DMS 273 treated with DMSO at 0.1 percent for 48 hours (cell line): ENCODE measurements at places on chromosomes 2 and 18.

DNA sequence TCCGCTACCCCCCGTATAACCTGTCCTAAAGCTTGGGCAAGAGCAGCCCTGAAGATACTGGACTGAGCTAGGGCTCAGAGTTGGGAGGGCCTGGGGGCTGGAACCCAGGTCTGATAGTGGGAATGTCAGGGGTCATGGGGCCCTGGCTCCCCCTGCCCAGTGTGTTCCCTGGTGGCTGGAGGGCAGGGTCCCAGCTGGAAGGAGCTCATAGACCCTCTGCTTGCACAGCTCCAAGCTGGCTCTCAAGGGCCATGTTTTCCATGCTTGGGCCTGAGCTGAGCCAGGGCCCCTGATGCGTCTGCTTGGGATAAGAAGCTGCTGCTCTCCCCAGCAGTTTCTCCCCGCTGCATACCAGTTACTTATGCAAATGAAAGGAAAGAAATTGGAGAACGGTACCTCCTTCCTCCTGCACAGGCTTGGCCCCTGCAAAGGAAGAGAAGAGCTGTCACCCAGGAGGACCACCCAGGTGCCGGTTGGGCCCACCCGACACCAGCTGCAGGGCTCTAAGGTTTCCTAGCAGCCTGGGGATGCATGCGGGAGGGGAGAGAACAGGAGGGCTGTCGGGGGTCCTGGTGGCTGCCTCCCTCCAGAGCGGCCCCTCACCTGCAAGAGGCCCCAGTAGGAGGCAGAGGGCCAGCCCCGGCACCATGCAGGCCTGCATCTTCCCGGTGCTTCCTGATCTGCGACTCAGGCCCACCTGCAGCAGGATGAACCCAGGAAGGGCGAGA, 628 bp downstream of the OTOS start:
- no peak for DNase-seq

GRCh38 chr2:201070948-201071478, 458 bp downstream of the HYCC2 start:
- DNase-seq = no peak

DNA sequence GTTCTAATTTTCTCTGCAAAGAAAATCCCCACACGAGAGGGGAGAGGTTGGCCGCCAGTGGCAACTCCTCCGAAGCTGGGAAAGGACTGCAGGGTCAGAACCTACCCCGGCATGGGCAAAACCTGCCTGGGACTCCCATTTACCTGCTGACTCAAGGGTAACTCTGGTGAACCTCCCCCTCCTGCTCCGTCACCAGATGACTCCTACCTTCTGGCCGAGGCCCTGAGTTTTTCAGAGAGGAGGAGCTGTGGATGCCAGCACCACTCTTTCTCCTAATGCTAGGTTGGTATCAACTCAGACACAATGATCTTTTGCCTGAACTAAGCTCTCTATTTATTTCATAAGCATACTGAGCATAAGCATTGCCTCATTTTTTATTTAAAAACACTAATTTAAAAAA, 96.6 kb downstream of the ALPK2 start:
- DNase-seq = no peak

- DNase-seq = no peak
Observed at GRCh38 chr2:71833272-71833671, 314.4 kb downstream of the CYP26B1 start.

GRCh38 chr2:3195641-3196476, 181.8 kb downstream of the EIPR1 start:
- no peak for DNase-seq

DNA sequence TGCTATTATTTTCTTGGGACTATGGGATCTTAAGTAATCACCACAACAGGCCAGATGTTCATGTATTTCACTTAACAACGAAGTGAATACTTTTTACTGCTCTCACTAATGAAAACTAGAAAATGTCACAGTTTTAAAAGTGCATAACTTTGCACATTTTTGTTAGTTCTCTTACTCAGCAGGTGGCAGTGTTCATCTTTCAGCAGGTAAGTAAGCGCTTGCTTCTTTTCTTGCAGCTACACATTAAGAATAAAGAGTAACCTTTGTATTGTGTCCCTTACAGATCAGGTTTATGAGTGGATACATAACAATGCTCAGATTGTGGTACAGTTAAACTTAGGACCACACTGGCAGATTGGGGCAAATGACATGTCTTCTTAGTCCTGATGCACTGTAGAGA, 61.0 kb downstream of the DAW1 start:
- DNase-seq = no peak

DNA sequence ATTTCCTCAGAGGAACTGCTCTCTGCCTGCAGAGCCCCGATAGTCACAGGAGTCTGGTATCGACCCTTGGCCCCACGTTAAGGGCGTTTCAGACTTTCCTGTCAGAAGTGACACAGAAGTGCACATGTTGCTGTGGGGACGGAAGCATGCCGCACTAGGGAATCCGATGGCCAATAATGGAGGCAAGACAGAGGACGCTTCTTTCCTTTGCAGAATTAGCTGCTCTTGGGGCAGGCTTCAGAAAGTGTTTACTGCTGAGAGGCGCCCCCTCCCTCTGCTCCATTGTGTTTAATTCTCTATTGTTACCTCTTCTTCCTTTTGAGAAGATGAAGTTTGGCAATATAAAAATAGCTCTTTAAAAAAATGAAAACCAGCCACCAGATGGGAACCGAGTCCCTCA, 118.6 kb upstream of the EML6 start:
- DNase-seq = no peak

GRCh38 chr2:176637486-176638166, 368.4 kb downstream of the MTX2 start:
- no peak for DNase-seq

GRCh38 chr2:107817378-107817777, 9.3 kb upstream of the RGPD4 start:
- no peak for DNase-seq

DNA sequence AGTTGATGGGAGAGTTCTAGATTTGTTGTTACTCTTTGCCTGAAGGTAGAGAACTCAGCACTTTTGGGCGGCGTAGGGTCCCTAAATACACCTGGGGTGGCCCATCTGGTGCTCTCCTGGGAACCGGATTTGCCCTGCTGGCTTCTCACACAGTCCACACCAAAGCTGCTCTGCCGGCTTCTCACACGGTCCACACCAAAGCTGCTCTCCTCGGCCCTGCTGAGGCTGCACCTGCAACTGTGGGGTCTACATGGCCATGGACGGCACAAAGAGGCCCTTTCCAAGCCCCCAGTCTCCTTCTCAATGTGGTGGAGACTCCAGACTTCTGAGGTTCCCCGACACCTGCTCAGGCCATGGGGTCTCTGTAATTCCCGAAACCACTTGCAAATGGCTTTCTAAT, 124.8 kb upstream of the GPC1 start:
- no peak for DNase-seq

DNA sequence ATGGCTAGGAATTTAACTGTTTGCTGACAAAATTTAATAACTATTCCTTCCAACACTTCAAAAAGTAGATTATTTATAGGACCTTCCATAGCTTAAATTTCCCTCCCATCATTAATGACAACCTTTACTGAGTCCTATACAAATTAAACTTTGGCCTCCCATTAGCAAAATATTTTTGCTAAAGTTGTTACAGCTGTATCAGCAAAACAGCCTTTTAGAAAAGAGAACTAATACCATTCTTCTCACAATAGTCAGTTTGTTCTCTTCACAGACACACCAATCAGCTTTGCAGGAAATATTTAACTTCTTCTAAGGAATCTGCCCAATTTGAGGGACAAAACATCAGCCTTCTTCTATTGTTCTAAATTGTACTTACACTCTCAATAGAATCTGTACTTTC, 12.0 kb upstream of the GCFC2 start:
- DNase-seq = no peak

DNA sequence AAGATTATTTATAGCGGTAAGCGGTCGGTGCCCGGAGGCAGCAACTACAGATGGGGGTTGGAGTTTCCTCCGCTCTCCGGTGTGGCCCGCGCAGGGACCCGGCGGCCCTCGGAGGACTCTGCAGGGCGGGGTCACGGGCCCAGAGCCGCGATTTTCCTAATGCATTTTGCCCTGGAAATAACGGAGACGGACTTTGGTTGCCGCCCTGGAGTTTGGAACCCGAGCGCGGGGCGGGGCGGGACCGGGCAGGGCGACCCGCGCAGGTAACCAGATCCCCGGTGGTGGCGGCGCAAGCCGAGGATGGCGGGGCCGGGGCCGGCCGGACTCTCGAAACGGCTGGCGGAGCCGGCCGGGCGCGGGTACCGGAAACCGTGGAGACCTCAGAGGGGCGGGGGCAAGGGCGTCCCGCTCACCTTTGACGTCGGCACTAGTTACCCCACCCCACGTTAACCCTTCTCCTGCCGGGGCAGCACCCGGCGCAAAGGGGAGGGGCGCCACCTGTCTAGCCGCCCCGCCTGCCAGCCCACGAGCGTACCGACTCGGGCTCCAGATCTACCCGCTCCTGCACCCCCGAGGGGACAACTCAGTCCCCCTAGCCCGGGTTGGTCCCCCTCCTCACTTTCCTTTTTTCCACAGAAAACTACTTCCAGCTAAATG, 2.9 kb downstream of the CYP26B1 start:
- no peak for DNase-seq

DNA sequence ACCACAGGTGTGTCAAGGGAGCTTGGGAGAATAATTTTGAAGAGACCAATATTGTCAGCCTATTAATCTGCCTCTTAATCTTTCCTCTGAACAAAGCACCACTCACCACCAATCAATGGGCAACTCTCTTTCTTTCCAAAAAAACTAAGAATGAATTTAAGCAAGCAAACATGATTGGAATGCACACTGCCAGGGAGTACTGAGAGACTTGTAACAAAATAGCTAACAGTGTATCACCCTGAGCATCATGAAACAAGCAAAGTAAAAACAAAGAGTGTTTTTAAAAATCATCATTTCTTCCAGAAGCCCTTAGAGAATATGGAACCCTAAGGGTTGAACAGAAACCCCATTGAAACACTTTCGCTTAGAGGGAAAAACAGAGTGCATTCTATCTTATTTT, 299.7 kb downstream of the DSEL start:
- no peak for DNase-seq

GRCh38 chr2:240166191-240166590, 25.7 kb upstream of the OTOS start:
- DNase-seq = no peak

- no peak for DNase-seq
Observed at GRCh38 chr18:76174451-76174850, 320.6 kb downstream of the ZNF516 start.

- DNase-seq = no peak
Observed at GRCh38 chr18:55106466-55106865, 147.2 kb upstream of the CCDC68 start.

DNA sequence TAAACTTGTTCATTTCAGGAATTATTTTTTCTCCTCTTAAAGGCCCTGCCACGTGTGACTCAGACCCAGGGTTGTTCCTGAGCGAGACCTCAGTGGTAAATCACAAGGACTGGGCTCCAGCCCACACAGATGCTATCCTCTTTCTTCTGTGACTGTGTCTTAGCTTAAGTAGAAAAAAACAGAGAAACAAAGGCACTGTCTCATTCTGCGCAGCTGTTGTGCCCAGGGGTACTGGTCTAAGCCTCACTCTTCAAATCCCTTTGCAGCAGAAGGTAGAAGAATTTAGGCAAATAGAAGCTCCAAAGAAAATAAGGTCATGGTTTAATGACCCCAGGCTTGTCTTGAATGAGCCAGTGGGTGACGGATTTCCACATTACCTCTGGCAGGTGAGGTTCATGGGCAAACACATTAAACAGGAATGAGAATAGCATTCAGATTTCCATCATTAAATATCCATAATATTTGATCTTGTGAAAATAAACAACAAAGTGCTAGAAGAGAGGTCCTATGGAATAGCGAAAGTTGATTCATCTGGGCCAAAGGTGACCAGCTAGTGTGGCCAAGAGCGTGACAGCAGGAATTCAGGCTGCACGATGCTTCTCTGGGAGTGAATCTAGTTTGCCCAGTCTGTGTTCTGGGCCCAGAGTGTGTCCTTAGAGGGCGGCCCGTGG, 63.3 kb downstream of the LIPG start:
- DNase-seq = no peak

DNA sequence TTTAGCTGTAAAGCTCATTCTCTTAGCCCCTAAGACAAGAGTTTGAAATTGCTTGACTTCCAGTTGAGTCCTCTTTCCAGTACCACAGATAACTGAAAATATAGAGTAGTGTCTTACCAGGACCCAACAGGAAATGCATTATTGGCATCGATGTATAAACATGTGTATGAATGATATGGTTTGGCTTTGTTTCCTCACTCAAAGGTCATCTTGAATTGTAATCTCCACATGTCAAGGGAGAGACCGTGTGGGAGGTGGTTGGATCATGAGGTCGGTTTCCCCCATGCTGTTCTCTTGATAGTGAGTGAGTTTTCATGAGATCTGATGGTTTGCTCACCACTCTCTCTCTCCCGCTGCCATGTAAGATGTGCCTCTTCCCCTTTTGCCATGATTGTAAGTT, 745.0 kb downstream of the TMEM182 start:
- DNase-seq = no peak

DNA sequence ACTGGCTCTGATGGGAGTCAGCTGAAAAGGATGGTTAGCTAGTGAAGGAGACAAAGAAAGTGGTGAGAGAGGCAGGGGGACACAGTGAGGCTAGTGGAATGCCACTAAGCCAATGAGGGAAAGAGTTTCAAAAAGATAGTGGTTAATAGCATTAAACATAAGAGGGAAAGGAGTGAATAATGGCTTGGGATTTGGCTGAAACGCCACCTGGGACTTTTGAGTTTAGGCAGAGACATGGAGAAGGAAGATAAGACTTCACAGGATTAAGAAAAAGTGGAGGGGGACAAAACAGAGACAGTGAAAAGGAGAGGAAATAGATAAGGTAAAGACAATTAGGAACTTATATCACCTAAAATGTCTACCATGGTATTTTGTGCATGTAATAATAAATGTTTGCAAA, 6.9 kb downstream of the CD28 start:
- no peak for DNase-seq

GRCh38 chr2:96203130-96204028, 5.2 kb downstream of the STARD7 start:
- no peak for DNase-seq

GRCh38 chr18:11002796-11003195, 146.6 kb downstream of the PIEZO2 start:
- no peak for DNase-seq

GRCh38 chr2:69011611-69012157, 1.3 kb upstream of the ANTXR1 start:
- DNase-seq = no peak

- no peak for DNase-seq
Observed at GRCh38 chr18:50162486-50163304, 32.3 kb downstream of the MYO5B start.

DNA sequence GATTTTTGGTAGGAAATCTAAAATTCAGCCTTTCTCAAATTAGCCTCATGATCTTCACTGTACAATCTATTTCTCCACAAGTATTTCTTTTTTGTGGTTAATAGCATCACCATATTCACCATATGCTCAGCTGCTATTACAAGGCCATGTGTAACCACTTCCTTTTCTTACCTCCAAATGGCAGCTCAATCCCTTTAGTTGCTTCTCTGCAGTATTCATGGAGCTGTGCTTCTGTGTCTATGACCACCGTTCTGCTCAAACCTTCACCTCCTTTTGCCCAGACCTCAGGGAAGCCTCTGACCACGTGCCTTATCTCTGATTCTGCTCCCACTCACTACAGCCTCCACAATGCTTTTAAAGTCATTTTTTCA, 126.7 kb upstream of the TMEM200C start:
- no peak for DNase-seq
